ENCODE measurements at places on chromosomes 1 and 21.
A peak's percentile ranks its signal among the peaks of the same experiment; 100 is the strongest.

DNA sequence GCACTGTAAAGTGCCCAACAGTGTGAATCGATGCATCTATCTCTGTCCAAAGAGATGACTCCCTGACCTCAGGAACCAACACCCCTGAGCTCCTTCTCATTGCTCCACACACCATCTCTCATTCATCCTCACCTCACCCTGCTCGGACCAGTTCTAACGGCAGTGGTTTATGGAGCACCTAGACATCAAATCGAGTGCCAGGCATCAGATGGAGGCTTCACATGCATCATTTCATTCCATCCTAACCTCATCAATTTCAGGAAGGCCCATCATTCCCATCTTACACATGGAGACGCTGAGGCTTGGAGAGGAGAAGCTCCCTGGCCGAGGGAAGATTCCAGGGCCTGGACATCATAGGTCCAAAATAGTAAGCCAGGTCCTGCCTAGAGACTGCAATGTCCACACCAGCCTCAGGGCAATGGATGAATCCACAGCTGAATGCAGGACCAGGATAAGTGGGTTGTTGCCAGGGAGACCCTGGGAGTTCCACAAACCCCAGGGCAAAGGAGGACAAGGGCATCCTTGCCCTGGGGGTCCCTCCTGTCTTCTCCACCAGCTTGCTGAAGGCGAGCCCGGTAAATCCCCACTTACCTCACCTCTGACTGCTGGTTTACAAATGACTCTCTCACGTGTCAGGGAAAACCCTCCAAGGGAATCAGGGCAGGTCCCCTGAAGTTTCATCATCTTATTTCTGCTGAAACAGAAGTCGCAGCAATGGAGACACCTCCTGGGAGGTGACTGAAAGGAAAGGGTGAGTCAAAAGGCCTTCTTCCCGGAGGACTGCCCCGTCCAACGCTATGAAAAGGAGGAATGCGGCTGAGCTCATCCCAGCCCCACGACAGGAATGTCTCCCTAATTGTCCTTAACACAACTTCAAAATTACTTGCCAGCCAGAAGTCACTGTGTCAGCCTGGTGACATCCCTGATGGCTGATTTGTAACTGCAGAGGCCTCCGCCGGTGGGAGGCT, 9.0 kb upstream of the IFFO2 start:
- DNase-seq, result peak; percentile 59

DNA sequence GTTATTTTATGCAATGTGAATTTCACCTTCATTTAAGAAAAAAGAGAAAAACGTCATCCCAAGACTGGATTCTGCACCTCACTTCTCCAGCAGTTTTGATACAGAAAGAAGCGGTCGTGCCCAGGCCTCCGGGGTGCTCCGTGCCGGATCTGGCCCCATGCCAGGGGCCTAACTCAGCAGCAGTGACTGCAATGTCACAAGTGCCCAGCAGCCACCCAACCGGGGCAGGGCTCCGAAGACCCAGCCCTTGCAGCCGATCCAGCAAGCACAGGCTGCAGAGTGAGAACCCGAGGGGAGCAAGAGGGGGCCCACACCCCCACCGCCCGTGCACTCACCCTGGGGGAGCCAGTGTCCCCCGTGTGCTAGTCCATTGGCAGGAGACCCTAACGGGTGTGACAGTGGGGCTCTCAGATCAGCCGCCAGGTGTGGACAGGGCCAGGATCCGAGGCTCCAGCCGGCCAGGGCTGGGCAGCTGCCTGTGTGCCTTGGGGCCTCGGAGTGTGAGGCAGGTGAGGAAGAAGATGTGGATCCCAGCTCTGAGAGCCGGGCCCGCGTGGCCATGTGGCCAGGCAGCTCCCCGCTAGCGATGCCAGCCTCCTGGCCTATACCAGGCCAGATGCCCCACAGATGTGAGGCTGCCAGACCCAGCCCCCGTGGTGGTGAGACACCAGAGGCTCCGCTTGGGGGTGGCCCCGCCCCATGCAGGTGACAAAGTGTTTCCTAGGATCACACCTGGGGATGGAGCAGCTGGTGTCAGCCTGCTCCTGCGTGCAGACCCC, 60.6 kb downstream of the MEGF6 start:
- no peak for DNase-seq

- DNase-seq, result no peak
Observed at GRCh38 chr1:21669258-21670058, at the start of gene RAP1GAP. Gene RAP1GAP (minus strand): TSS chr1:21669357. CDS start chr1:21620032, 49,325 bp downstream.

- DNase-seq, result no peak
Observed at GRCh38 chr21:32131960-32132359, 146.9 kb downstream of the MIS18A start.

GRCh38 chr1:974687-975328, 7.1 kb downstream of the PERM1 start:
- no peak for DNase-seq

DNA sequence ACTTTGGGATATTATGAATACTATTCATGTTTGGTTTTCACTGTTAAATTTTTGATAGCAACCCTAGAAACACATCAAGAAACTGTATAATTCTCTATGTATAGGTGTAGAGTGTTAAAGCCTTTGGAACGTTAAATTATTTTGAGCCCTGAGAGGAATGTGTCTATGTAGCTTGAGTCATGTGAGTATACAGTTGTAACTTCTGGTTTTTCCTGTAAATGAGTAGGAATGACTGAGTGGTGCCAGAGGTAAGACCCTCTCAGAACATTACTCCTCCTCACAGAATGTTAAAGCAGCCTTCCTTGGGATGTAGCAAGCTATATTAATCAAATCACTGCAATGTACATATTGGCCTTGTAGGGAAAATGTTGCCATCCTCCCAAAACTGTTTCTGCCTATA, 69.0 kb downstream of the C1orf21 start:
- no peak for DNase-seq

- no peak for DNase-seq
Observed at GRCh38 chr21:16420031-16420724, 690.4 kb downstream of the USP25 start.

DNA sequence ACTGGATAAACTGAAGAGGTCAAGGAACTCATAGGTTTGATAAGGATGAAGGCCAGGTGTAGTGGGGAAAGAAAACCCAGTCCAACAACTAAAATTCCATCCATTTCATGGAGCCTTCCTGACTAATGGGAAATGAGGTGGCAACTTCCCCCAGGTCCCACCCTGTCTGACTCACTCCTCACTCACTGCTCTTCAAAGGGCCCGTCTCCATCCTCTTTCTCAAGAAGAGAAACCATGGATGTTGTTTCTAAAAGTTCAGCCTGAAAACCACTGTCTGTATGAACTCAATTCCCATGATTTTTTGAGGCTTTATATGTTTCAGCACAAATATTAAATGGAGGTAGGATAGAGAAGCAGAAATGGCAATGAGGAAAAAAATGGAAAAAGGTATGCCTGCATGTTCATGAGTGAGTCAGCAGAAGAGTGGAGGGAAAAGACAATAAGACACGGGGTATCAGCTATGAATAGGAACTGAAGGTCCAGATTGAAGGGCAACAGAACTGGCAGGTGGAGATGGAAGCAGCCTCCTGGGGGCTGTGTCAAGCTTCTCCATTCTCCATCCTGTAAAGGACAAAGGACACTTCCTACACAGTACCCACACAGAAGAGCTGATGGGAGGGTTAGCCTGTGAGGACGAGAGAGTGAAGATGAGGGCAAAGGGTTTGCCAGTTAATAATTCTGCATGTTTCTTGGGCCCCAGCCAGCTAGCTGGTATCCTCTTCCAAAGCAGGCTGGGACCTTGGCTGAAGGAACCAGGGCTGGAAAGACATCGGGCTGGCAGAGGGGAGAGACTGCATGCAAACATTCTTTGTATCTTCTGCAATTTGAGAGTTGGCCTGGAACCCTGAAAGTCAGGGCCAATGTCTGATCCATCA, 5.5 kb upstream of the ELOVL1 start:
- no peak for DNase-seq

DNA sequence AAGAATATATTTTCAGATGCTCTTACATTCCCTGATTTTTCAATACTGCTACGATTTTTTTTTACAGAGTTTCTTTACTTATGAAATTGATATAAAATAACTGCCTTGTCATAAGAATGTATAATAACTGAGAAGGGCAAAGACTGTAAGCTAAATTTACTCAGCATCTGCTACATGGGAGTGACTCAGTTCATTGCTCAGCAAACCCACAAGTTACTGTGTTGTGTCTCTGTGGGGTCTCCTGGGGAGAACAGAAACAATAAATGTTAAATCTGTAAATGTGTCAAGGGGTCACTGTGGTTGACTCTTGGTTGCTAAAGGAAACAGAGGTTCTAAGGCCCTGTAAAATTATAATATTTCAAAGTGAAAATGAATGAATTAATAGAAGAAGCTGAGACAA, 210.3 kb upstream of the CACYBP start:
- DNase-seq, result no peak

GRCh38 chr1:21258331-21259134, 31.7 kb downstream of the ECE1 start:
- peak; percentile 15 for DNase-seq

DNA sequence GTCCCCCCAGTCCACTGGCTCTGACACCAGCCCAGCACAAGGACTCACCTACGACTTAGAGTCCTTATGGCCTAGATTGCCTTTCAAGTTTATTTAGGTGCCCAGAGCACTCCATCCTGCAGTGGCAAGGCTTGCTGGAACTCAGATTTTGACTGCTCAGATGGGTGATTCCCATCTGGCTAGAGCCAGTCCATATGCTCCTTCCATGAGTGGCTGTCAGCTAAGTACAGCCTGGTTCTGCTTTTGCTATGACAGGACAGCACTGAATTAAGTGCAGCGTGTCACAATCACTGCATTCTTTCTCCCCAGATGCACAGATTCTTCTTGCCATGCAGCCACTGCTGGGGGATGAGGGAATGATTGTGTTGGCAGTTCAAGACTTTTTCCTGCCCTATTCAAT, 43.8 kb downstream of the GPR52 start:
- DNase-seq, result no peak

DNA sequence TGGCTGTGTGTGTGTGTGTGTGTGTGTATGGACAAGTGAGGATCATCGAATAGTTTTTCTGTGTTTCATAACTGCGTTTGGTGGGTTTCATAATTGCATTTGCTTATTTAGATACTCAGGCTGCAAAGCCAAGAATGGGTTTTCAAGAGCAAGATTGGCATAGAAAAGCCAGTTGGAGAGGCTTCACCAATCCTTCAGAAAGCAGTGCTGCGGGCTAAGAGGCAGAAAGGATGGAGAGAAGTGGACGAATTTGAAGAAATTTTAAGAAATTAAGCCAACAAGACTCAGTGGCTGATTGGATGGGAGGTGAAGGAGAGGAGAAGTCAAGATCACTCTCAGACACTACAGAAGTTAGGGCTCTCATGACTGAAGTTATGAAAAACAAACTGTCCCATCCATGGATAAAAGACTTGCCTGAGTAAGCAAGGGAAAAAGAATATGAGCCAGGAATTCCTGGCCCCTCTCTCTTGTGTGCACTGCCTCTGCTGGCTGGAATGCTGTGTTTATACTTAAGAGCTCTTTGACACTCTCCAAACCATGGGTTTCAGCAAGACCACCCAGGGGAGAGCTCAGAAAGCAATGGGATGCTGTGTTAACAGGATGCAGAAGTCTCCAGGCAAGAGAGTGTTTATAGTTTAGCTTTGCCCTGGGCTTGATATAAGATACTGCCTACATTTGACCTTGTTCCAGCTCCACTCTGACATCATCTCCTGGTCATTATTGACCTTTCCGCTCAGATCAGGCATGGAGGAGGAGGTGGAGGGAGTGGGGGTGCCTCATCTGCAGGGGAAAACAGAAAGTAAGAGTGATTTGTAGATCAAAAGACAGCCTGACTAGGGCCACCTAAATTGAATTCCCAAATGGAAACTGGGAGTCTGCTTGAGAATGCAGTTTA, 232.0 kb upstream of the PLXNA2 start:
- DNase-seq, result no peak

DNA sequence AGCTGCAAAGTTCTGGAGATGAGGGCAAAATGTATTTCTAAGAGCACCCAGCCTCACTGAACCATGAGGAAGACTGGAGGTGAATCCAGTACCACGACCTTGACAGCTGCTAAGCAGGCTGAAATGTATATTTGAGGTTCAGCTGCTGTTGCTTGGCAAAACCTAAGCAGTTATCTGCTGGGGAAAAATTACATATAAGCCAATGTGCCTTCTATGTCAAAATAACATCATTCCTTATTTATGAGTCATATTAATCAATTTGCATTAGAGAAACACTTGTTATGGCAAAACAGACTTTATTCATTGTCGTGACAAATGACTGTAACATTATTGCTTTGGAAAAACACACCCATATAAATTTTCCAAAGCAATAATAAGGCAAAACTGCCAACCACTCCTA, 560.5 kb upstream of the NR5A2 start:
- DNase-seq, result no peak

- DNase-seq, result no peak
Observed at GRCh38 chr1:59506952-59507351, 210.1 kb downstream of the FGGY start.

DNA sequence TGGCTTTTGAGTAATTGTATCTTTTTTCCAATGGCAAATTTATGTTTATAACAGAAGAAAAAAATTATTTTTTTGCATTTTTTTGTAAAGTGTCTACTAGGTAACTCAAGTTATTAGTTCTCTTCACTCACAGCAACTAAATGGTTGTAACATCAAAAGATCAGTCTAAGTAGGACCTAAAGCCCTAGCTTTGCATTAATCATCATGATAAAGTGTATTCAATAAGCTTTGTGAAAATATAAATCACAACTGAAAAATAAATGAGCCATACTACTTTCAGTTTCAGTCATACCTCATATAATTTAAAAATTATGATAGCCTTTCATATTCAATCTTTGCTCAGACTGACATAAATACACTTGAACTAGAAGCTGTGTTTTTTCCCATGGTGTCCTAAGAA, 6.9 kb downstream of the TAF5L start:
- no peak for DNase-seq

DNA sequence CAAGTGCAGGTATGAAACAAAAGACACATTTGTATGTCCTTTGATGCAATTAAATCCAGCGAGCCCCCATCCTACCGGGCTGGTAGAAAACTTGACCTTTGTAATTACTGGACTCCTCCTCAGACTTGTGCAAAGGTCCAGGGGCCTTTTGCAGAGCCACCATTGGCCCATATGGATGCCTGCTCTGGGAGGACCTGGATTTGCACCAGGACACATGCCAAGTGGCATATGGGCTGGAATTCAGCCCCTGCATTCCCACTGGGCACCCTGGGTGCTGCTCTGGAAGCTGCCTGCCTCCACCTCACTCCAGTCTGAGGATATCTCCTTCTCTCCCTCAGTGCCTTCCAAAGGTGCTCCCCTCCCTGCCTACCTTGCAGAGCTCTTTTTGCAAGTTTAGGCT, 36.0 kb downstream of the LACTBL1 start:
- no peak for DNase-seq

DNA sequence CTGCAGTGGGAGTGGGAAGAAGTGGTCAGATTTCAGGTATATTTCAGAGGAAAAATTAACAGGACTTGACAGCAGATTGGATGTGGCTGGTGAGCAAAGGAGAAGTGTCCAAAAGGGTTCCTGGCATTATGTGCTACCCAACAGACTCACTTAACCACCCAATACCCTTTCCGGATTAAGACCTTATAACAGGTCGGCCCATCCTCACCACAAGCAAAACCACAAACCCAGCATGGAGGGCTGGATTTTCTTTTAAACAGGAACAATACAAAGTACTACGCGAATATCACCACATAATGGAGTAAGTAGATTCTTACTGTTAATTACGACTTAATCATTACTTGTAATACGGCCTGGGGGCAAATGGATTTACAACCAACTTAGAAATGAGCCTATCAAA, 59.2 kb downstream of the WDR64 start:
- no peak for DNase-seq

- DNase-seq, result no peak
Observed at GRCh38 chr1:7781501-7781900, 2.6 kb upstream of the PER3 start.
